Stimulated activated CD4-positive, alpha-beta T cell treated with anti-CD3 and anti-CD28 coated beads, Interleukin-1b, Interleukin-23, amount 100 ng/mL, for 48 hours (primary cell): ENCODE measurements at places on chromosomes 16 and 17.
A peak's percentile ranks its signal among the peaks of the same experiment; 100 is the strongest.

DNA sequence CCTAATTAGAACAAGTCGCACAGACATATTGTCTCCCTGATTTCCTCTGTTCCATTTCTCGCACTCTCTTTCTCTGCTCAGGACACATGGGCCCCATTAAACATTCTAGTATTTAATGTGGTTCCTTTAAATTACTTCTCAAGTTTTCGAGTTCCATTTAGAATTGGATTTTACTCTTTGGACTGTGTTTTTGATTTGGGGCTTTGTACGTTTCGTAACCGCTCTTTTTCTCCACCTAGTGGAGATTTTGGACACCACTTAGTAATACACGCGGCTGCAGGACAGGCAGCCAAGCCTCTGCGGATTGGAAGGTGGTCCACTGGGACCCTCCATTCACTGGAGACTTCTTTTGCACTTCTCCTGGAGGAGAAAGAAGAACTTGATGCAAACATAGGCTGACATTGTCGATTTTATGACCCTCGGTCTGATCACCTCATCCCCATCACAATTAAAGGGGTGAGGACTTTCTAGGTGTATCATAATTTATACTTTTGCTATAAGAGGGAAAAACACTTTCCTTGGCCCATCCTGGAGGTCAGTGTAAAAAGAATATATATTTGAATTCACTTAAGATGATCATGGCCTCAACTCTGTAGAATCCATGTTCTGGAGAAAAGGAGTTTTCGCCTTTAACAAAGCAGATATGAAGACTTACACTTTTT is 85.7 kb downstream of the NOG start:
- no peak for DNase-seq

GRCh38 chr16:56603589-56603988 is 4.8 kb upstream of the MT2A start:
- no peak for DNase-seq

- no peak for DNase-seq
These were observed 407.1 kb downstream of the WWOX start for GRCh38 chr16:78506367-78507193.

DNA sequence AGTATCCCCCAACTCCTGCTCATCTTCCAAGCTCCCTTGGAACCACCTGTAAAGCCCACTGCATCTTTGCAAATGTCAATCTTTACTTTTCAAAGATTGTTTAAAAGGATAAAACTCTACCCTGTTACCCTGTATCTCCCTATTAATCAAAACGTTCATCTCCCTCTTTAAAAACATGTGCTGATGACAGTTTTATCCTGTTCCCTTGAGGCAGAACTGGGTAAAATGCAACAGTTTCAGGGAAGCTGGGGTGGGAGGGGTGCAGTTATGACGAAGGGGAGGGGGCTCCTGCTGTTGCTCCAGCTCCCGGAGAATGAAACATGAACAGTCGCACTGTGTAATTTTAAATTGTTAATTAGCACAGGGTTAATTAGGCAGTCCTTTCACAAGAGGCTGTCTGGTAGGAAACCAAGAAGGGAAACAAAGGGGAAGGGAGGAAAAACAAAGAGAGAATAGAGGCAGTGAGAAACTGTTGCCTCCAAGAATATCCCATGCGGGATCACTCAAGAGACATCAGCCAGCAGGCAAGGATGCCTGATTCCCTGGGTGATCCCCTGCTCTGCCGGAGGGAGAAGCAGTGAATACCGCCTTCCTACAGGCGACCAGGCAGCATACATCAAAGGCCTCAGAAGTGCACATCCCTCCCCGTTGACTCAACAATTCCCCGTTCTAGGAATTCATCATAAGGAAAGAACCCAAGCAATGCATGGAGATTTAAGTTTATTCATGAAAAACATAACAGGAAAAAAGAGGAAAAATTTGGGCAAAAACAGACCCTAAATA is 84.2 kb downstream of the ZFHX3 start:
- DNase-seq = no peak

- peak; percentile 45 for DNase-seq
These were observed 144.0 kb upstream of the CHMP6 start for GRCh38 chr17:80847496-80848230.

DNA sequence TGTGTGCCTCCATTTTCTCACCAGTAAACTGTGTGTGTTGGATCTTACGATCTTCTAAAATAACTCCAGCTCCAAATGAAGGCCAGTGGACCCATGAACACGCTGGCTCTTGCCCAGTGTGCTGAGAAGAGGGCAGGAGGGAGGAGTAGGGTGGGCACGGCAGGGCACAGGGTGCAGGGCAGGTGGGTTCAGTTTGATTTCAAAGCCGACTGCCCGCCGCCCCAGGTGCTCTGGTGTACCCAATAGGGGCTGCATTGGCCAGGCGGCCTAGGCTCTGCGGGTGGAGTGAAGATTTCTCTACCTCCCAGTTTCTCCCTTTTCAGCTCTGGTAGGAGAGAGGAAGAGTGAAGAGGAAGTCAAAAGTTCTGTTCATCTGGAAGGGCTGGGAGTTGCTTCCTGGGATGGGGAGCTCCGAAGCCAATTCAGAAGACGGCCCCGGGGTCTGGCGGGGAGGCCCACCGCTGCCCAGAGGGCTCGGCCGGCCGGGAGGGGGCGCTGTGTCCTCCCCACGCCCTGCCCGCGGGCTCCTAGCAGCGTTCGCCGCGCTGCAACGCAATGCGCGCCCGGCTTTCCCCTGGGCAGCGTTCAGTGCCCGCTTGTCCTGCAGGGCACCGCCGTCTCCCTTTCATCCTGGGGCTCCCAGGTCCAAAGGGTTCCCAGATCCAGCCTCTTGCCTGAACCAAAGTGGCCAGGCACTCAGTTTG is 1.1 kb upstream of the CRHR1 start:
- peak; percentile 37 for DNase-seq

DNA sequence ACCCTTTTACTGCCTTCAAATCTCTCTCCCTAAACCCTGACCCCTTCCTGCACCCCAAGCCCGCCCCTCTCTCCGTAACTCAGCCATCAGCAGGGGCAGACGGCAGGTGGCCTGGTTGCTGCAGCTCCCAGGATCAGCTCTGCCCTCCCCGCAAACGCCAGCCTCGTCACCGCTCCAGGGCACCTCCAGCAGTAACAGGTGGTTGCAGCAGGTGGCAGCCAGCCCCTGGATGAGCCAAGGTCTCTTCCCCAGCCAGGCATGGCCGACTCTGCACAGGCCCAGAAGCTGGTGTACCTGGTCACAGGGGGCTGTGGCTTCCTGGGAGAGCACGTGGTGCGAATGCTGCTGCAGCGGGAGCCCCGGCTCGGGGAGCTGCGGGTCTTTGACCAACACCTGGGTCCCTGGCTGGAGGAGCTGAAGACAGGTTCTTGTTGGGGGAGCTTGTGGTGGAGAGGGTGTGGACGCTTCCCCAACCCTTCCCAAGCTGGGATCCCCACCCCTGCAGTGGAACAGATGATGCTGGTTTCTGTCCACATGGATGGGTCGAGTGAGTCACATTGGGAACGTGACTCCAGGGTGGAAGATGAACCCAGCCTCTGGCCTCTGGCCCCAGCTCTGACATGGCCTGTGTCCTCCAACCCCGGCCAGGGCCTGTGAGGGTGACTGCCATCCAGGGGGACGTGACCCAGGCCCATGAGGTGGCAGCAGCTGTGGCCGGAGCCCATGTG is 558 bp downstream of the HSD3B7 start:
- DNase-seq = no peak

- no peak for DNase-seq
These were observed 18.4 kb downstream of the CYB5D2 start for GRCh38 chr17:4161192-4161966.

DNA sequence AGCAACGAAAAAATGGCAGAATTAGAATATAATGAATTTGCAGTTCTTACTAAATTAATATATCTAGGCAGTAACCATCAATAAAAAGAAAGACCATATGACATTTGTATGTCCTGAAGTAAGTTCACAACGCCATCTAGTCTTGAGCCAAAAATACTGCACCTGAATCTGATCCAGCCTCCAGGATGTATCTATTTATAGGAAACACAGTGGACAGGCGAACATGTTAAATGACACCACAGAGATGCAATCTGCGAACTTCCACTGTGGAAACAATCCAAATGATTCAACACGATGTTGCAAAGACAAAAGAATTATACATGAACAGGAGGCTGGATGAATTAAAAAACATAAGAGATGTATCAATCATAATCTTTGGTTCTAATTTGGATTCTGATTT is 197.6 kb downstream of the CDH13 start:
- no peak for DNase-seq

- DNase-seq = no peak
These were observed 62.6 kb upstream of the RASL10B start for GRCh38 chr17:35668802-35669201.
